Cortex of kidney (tissue), 1 donor: ENCODE measurements at places on chromosomes 3 and 15.

DNA sequence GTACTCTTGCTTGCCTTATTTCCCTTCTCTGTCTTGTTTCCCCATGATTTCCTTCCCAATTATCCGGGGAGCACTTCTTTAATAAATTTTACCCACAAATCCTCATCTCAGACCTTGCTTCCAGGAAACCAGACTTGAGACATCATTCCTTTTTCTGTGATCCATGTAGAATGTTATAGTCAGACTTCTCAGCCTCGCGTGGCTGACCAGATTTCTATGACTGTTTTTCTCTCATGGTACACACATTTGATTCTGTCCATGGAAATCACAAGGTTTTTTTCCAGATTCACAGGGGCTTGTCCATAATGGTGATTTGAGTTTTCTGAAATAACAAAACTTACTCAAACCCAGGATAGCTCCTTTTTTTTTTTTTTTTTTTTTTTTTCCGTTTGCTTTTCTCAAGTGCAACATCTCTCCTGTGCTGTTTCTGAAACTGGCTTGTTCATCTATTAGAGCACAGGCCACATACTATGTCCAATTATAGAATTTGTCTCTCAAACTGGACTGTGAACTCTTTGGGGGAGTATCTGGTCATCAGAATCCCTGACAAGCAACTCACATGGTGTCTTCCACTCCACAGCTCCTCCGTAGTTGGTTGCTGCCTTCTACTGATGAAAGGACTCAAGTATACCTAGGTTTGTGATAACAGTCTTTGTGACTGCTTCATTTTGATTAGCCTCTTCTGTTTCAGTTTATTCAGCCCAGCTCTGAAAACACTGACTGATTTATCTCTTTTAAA is 50.8 kb downstream of the RBMS3 start:
- no peak for DNase-seq

DNA sequence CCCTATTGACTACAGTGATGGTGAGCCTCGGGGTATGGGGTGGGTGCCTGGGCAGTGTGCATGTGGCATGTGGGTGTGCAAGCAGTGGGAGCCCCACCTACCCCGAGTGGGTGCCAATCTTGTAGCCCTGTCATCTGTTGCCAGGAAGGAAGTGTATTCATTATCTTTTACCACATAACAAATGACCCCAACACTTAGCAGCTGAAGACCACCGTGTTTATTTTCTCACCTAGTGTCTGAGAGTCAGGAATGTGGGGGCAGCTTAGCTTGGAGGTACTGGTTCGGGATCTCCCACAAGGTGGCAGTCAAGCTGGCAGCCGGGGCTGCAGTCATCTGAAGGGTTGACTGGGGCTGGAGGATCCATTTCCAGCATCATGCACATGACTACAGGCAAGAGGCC is 21.7 kb downstream of the XYLB start:
- no peak for DNase-seq

DNA sequence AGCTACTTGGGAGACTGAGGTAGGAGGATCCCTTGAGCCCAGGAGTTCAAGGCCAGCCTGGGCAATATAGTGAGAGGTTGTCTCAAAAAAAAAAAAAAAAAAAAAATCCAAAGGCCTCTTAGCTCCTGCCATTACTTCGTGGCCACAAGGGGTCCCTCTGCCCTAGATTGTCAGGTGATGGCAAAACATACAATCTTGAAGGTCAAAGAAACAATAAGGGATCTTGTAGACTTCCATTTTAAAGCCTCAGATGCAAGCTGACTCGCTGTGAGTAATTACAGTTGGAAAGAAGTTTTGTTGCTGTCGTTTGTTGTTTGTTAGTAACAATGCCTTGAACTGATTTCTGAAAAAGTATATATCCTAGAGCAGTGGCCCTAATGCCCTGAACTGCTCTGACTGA is 55.9 kb upstream of the PLCL2 start:
- DNase-seq, result no peak

DNA sequence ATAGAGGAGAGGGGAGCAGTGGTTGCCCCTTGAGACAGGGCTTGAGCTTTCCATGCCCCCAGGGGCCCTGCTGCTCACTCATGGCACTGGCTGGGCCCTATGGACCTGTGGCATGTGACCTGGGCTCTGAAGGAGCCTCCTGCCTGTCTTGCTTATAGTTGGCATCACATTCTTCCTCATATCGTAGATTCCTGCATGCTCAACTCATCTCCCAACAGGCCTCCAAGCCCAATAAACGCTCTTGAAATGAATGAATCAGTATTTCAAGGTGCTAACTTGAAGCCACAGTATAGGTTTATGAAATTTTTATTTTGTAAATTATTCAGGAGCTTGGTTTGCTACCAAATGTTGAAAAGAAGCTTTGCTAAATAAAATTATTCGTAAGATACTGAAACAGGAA is 93.3 kb upstream of the SLC7A14 start:
- no peak for DNase-seq

DNA sequence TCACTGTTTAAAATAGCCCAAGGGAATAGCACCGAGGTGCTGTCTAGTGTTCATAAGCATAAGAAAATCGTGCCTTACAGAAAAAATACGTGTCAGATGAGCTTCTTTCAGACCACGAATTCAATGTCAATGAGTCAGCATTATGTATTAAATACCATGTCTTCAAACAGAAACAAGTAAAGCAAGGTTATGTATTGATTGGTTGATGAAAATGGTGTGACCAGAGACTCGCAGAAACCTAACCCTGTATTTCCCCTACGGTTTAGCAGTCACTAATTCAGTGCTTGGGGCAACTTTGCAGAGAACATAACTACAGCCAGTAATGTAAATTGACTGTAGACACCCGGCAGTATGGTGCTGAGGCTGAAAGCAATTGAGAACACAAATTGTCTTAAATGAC is 307.7 kb downstream of the IL5RA start:
- DNase-seq, result no peak

- no peak for DNase-seq
These were observed 38.2 kb downstream of the OSTN start for GRCh38 chr3:191237047-191237882.

- no peak for DNase-seq
These were observed 149.0 kb downstream of the PGPEP1L start for GRCh38 chr15:98858610-98859023.

GRCh38 chr3:151609491-151609890 is 124.2 kb upstream of the AADACL2 start:
- no peak for DNase-seq

DNA sequence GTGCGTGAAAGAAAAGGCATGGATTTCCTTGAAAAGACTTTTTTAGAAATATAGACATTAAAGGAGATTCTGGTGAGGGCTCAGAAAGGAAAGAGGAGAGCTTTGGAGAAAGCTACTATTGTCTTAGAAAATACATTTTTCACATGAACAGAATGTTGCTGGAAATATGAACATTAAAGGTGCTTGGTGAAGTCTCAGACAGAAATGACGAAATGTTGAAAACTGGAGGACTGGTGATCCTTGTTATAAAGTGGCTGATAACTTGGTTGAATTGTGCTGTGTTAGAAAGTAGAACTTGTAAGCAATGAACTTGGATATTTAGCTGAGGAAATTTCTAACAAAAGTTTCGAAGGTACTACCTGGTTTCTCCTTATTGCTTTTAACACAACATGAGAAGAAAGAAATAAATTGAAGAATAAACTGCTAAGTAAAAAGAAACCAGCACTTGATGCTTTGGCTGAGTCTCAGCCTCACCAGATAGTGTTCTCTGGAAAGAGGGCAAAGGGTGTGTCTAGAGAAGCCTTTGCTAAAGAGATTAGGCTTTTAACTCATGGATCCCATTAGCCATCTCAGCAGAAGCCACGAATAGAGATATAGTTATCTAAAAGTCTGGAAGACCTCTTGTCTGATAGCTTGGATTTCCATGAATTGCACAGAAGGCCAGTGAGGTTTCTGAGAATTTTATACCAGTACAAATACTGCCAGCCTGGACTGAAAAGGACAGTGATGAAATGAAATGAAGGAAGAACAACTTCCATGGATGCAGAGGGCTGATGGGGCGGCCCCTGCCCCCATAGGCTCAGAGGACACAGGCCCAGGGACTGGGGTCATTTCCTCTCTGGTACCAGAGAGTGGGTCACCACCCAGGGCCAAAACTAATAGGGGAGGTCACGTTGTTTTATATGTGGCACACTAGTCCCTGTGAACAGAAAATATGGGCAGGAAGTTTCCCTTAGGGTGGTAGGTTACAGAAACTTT is 91.5 kb downstream of the RPL22L1 start:
- DNase-seq, result no peak

DNA sequence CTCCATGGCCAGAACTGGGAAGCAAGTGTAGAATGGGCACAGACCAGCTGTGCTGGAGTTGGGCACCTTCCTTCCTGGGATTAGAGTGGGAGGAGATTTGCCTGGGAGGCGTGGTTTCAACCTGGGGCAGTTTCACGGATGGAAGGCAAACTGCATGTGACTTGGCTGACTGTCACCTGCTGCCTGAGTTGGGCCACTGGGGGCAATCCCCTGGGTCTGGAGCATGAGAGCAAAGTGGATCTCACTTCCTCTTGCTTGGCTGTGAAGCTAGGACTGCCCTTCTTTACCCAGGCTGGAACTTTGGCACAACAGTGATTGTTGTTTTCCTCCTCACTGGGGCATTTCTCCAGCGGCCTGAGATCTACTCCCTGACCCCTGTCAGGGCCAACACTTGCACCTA is 1247.0 kb upstream of the EPHA6 start:
- no peak for DNase-seq

GRCh38 chr3:103393395-103394186 is 958.8 kb downstream of the ZPLD1 start:
- no peak for DNase-seq

DNA sequence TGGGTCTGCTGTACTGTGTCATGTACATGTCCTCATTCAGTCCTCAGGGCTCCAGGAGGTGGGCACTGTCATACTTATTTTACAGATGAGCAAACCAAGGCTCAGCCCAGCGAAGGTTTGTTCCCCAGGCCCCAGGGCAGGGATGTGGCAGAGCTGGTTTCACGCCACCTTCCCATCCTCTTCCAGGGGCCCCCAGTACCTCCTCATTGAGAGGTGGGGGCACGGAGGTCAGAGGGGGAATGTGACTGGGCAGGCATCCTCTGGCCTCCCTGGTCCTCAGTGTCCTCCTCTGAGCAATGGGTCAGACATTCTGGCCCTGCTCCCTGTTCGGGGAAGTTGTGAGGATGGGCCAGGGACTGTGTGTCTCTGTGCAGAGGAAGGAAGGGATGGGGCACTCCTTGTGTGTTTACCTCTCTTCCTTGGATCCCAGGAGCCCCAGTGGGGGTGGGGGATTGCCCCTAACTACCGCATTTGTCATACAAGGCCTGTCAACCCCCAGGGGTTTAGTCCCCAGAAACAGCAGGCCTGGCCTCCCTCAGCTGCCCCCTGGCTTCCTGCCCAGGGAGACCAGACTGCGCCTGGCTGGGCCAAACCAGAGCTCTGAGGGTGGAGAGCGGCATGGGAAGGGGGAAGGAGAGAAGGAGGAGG is 65.9 kb upstream of the LCTL start:
- DNase-seq, result no peak

GRCh38 chr3:124395584-124396338 is 334.5 kb upstream of the UMPS start:
- DNase-seq, result no peak

DNA sequence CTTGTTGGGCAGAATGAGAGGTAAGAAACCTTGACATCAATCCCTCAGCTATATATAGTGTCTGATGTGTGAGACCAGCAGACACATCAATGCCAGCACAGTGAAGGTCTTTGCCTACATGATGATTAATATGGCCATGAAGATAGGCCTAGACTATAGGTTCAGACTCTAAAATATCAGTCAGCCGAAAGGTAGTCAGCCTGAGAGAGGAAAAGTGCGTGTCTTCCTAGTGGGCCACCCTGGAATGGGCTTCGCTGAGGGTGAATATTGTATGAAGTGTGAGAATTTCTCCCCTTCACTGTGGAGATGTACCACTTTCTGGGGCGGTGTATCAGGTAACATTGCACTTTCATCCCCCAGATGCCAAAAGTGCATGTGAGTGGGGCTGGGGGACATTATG is 33.0 kb upstream of the EPHB1 start:
- DNase-seq, result no peak

- no peak for DNase-seq
These were observed 135.5 kb downstream of the TGFBR2 start for GRCh38 chr3:30741889-30742288.

DNA sequence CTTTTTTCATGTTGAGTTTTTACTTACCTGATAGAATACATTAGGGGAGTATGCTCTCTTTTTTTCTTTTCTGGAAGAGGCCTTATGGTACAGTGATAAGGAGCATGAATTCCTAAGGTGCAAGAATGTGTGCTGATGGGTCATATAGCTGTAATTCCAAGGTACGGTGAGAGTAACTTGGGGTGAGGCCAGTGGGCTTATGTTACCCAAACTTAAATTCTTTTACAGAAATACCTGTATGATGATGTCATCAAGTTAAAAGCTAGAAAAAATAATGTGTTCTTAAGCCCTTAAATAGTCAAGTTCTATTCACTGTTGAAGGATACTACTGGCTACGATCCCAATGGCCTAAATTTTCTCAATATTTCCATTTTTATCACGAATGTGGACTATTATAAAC is 111.2 kb downstream of the GMPS start:
- no peak for DNase-seq

DNA sequence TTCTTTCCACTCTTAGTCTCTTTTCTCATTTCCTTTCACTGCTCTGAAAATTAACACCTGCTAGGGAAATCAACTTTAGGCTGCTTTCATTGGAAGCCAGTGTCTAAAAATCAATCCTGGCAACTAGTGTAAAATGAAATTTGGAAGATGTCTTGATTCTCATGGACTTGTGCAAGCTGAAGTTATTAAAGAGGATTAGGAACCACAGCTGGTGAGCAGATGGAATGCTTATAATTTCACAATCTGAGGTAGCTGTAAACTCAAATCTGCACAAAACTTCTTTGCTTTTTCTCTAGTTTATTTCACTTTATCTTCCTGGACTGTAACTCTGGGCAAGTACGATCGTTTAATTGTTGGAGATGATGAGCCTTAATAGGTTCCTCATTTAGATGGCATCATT is 175.6 kb downstream of the GHSR start:
- DNase-seq, result no peak

GRCh38 chr3:25567388-25567787 is 97.3 kb downstream of the TOP2B start:
- no peak for DNase-seq

DNA sequence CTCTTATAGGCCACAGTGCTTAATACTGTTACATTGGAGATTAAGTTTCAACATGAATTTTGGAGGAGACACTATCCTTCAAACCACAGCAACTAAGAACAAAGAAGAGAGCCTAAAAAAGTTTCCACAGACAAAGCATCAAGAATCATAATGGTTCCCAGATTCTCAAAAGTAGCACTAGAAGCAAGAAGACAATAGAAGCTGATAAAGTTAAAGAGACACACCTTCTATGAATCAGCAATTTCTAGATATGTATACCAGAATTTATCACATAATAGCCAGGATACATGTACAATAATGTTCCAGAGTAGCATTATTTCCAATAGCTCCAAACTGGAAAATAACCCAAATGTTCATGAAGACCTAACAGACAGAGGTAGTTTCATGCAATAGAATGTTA is 12.2 kb downstream of the NKIRAS1 start:
- DNase-seq, result no peak

- no peak for DNase-seq
These were observed 38.6 kb downstream of the RFTN1 start for GRCh38 chr3:16474920-16475319.

GRCh38 chr3:156143136-156143535 is 22.8 kb downstream of the KCNAB1 start:
- DNase-seq, result no peak

GRCh38 chr3:95476534-95476933 is 1337.9 kb upstream of the EPHA6 start:
- no peak for DNase-seq

GRCh38 chr3:175346573-175347356 is 487.6 kb downstream of the NAALADL2 start:
- no peak for DNase-seq
